ENCODE measurements at places on chromosomes 1 and 21.
A peak's percentile ranks its signal among the peaks of the same experiment; 100 is the strongest.

- no peak for DNase-seq
These were observed 420.3 kb upstream of the ADGRL2 start for GRCh38 chr1:81380436-81380835.

DNA sequence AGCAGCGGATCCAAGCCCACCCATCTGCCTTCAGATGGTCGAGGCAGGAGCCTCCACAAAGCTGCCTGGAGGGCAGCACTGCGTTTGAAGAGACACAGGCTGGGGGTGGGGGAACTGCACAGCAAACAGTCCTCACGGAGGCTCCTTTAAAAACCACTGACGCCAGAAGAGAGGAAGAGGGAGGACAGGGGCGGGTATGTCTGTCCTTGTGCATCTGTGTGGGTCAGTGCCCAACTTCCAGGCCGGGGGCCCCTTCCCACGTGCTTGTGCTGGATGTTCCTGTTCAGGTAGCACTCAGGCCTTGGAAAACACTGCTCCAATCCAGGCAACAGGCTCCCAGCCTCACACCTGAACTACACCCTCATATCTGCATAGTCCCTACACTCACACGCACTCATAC lies 7.7 kb downstream of the AHDC1 start:
- DNase-seq = no peak

GRCh38 chr1:238961790-238962189 lies 424.6 kb upstream of the CHRM3 start:
- DNase-seq = no peak

GRCh38 chr1:78918157-78918556 lies 88.4 kb downstream of the ADGRL4 start:
- no peak for DNase-seq

GRCh38 chr21:44837537-44837936 lies 19.7 kb upstream of the SUMO3 start:
- peak; percentile 95 for DNase-seq

DNA sequence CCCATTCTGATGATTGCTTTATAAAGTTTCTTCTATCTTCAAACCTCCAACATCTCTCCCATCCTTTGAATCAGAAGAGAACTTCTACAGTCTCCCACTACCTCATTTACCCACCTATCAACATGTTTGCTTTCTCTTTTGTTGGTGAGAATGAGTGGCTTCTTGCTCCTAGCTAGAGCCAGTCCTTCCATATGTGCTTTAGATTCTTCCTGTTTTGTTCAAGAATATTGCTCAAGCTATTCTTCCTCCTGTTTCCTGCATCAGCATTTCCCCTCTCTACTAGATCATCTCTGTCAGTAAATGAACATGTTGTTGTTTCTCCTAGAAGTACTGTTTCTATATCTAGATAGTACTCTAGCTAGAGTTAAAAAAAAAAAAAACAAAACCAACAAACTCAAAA lies 6.3 kb downstream of the ATF6 start:
- no peak for DNase-seq

- no peak for DNase-seq
These were observed 59.5 kb upstream of the LRRC53 start for GRCh38 chr1:74571891-74572290.

GRCh38 chr1:200753650-200754198 lies 15.0 kb downstream of the CAMSAP2 start:
- DNase-seq = no peak

GRCh38 chr1:203038217-203038741 lies 12.0 kb downstream of the PPFIA4 start:
- DNase-seq = no peak

GRCh38 chr1:41774471-41774990 lies 144.2 kb downstream of the HIVEP3 start:
- DNase-seq = no peak

- no peak for DNase-seq
These were observed 51.0 kb downstream of the SMYD2 start for GRCh38 chr1:214331827-214332423.

DNA sequence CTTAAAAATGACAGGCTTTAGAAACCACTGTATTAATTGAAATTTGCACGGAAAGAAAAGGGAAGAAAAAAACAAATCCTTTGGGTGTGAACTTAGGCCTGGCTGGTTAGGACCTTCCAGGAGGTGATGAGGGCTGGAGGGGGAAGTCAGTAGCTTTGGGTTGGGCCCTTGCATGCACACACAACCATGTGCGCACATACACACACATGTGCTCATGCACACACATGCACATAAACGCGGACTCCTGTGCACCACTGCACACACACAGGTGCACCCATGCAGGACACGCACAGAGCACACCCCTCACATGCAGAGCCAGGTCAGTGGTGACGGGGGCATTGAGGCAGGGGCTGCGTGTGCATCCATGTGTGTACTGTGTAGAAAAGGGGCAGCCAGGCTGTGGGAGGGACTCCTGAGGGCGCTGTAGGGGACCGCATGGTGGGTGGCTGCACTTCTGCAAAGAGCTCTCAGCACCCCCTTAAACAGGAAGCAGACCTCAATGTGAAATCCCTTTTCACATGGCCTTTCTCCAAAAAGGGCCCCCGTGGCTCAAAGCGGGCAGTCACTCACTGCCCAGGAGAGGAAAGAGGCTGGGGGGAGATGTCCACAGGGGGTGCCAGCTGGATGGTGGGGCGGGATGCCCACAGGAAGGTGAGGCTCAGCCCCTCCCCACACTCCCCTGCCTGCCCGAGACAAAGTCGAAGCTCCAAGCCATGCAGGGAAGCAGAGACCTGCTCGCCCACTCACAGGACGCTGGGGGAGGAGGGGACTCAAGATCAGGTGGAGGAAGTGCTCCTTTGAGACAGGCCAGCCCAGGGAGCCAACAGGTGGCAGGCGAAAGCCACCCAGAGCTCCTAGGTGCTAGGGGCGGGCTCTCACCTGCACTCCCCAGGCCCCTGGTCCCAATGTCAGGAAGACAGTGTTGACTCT lies 95.2 kb downstream of the ITPKB start:
- no peak for DNase-seq

- DNase-seq = no peak
These were observed 5.8 kb upstream of the FOXD3 start for GRCh38 chr1:63316598-63316983.

- DNase-seq = peak; percentile 79
These were observed 209.0 kb downstream of the DYRK1A start for GRCh38 chr21:37575580-37575979.

GRCh38 chr1:169027607-169028320 lies 78.7 kb upstream of the ATP1B1 start:
- no peak for DNase-seq

GRCh38 chr1:93906480-93906879 lies 2.8 kb downstream of the GCLM start:
- no peak for DNase-seq

DNA sequence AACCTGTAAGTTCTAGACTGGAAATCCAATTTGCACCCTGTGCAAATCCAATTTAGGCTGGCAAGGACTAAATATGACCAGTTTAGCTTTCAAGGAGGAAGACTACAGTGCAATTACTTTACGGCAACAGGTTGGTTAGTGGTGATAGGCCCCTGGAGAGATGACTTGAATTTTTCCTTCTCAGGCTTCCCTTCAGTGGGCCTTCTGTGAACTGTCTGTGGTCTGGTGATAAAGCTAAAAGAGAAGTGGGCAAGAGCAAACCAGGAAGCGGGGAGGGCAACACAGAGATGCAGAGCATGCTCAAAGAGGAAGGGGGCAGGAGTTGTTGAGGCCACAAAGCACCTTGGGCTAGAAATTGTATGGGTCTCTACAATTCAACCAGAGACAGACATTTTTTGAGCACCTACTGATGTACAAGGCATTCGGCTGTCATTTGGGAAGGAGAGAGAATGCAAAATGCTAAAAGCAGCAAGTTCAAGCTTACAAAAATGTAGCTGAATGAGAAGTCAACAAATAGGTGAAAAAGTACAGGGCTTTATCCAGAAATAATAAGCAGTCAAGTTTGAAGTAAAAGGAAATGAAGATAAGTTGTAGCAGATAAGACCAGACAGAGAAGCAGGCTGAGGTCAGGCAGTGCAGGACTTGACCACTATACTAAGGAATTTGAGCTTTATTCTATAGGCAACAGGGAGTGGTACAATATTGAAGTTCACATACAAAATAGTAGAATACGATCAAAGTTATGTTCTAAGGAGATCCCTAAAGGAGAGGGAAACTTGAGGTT lies 23.9 kb downstream of the INPP5B start:
- DNase-seq = no peak

GRCh38 chr1:191589536-191589935 lies 568.7 kb upstream of the RGS18 start:
- no peak for DNase-seq

DNA sequence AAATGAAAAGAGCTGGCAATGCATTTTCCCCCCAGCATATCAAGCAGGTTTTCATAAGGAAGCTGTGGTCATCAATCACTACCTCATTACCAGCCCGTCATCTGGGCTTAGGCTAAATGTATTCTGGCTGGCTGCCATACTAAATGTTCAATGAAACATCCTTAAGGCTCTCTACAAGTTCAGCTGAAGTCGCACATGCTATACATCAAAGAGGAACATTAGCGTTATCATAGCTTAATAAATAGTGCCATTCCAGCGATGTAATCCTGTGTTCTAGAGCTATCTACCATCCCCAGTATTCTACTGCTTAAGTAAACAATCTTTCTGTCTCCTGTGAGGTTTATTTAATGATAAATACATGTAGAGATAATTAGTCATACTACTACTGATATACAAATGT lies 288.8 kb downstream of the DPYD start:
- DNase-seq = peak; percentile 57

GRCh38 chr21:35083246-35083645 lies 34.1 kb upstream of the RUNX1 start:
- DNase-seq = no peak

GRCh38 chr1:111249960-111250359 lies 22.4 kb downstream of the CHI3L2 start:
- no peak for DNase-seq

- no peak for DNase-seq
These were observed 935 bp upstream of the YIPF1 start for GRCh38 chr1:53890522-53890941.

DNA sequence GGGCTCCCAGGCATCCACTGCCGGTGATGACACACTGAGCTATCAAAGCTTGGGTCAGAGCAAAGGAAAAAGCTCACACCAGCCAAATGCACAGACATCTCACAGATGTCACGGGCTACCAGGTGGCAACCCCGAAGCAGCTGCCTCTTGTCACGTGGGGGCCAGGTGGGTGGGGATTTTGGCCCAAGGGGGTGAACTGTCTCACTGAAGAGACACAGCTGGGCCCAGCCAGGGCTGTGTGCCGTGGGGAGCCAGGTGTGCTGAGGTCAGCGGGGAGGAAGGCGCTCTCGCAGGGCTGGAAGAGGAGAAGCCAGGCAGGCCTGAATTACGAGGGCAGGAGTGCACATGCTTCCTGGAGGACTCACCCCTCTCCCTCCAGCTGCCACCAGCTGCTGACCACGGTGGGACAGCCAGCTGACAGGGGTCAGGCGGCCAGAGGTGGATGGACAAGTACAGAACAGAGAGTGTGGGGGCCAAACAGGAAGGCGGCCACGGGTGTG lies 32.4 kb downstream of the KCNN3 start:
- peak; percentile 90 for DNase-seq

GRCh38 chr1:55476445-55477015 lies 261.4 kb upstream of the USP24 start:
- DNase-seq = no peak

DNA sequence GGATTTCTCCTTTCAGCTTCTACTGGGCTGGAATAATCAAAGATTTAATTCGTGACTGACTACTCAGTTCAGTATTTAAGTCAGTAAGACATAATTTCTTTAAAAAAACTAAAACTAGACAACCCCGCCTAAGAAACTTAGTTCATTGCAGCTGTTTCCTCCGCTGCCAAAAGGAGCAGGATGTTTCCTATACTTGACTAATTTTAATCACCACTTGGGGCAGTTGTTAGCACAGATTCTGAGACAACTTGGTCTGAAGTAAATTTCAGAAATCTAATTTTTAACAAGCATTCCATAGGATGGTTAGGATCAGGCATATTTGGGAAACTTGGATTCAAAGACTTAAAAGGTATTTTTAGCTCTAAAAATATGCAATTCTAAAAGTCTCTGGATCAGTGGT lies 34.0 kb downstream of the EPRS1 start:
- DNase-seq = no peak

GRCh38 chr1:93673163-93673829 lies 8.3 kb downstream of the BCAR3 start:
- DNase-seq = no peak

GRCh38 chr1:176543360-176544129 lies 80.6 kb downstream of the PAPPA2 start:
- DNase-seq = no peak

DNA sequence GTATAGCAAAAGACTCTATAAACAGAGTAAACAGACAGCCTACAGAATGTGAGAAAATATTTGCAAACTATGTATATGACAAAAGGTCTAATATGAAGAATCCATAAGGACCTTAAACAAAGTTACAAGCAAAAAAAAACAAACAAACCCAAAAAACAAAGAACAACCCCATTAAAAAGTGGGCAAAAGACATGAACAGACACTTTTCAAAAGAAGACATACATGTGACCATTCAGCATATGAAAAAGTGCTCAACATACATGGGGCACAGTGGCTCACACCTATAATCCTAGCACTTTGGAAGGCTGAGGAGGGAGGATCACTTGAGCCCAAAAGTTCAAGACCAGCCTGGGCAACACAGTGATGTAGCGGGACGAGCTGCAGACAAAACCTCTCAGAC lies 17.9 kb upstream of the OR2B11 start:
- no peak for DNase-seq

DNA sequence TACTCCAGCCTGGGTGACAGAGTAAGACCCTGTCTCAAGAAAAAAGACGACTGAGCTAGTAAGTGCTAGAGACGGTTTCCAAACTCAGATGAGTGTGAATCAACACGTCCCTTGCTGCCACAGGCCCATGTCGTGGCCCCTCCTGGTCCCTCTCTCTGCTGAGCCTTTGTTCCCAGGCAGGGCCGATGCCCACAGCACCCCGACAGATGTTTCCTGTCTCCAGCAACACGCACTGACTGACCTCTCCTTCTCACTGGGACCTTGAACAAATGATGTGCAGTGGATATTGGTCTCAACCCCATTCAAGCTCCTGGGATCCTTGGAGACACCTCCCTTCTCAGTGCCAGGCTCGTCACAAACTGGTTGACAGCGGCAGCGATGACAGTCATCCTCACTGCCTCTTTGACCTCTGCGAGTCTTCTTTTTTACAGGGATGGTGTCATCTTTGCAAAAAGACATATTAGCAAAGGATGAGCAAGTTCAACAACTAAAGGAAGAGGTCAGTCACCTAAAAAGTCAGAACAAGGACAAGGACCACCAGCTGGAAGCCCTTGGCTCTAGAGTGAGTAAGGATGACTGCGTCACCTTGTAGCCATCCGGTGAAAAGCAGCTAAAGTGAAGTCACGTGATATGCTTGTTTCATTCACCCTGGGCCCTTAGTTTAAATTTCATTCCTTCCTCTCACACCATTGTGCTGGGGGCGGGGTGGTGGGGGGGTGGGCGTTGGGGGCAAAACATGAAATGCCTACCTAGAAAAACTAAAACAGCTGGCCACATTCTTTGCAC lies 65.8 kb downstream of the FHAD1 start:
- no peak for DNase-seq

DNA sequence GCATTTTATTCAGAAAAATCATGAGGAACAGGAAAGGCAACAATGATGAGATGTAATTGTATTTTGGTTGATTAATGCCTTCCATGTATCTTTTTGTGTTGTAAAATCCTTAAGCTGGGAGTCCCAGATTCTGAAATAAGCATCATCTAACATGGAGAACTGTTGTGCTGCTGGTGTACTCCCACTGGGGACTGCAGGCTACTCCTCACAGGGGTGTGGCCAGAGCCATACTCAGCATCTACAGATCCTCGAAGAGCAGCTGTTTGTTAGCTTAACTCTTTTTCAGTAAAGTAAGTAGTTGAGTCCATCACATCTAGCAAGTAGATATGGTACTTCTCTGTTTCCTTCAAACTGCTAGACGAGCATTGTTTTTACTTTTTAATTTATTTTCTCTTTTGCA lies 358.0 kb downstream of the BRINP3 start:
- DNase-seq = no peak

Data from NCI-H524 (cell line).